Right renal cortex interstitium (tissue), 3 donors: ENCODE measurements at places on chromosomes 16 and 17. TPM values are rescaled to one million over a fixed set of nuclear protein-coding genes. Genes with fewer than 3 reads are reported as not detected.
A peak's percentile ranks its signal among the peaks of the same experiment; 100 is the strongest.

DNA sequence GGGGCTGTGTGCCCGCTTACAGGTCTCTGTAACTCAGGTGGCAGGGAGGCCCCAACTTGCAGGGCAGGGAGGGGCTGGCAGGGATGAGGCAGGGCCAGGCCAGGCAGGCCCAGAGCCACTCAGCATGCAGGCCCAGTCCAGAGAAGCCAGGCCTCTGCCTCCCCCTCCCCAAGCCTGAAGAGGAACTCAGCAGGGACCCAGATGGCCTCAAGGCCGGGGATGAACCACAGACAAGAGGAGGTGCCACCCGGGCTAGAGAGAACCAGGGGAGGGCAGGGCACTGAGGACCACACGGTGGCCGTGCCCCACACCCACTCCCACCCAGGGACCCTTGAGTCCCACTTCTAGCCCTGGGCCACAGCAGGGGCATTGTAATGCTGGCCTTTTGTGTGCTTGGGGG is 29.8 kb upstream of the EIF1 start:
- no peak for DNase-seq

DNA sequence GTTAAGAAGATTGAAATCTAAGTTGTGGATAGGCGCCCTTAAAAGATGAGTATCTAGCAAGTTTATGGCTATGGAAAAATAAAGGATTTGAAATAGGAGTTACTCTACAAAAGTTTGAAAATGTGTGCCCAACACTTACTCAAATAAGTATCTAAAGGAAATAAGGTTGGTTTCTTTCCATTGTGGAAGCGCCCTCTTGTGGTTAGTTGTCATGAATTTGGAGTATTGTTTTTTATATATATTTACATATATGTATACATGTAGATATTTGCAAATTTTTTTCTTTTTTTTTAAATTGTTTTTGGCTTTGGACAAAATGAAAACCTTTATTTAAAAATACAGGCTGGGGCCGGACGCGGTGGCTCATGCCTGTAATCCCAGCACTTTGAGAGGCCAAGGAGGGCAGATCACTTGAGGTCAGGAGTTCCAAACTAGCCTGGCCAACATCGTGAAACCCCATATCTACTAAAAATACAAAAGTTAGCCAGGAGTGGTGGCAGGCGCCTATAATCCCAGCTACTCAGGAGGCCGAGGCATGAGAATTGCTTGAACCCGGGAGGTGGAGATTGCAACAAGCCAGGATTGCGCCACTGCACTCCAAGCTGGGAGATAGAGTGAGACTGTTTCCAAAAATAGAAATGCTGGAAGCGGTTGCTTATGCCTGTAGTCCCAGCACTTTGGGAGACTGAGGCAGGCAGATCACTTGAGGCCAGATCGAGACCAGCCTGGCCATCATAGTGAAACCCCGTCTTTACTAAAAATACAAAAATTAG is 24.0 kb upstream of the VPS4A start:
- peak; percentile 60 for DNase-seq

- DNase-seq, result no peak
Observed at GRCh38 chr16:85902366-85903155, 3.6 kb downstream of the IRF8 start.

ANKRD40CL gene
- 0.21 TPM for polyA plus RNA-seq

CMTM1 gene
- polyA plus RNA-seq, result 5.4 TPM

ZG16 gene
- 0.06 TPM for polyA plus RNA-seq

- no peak for DNase-seq
Observed at GRCh38 chr17:48011405-48012150, 26.0 kb downstream of the COPZ2 start.

DNA sequence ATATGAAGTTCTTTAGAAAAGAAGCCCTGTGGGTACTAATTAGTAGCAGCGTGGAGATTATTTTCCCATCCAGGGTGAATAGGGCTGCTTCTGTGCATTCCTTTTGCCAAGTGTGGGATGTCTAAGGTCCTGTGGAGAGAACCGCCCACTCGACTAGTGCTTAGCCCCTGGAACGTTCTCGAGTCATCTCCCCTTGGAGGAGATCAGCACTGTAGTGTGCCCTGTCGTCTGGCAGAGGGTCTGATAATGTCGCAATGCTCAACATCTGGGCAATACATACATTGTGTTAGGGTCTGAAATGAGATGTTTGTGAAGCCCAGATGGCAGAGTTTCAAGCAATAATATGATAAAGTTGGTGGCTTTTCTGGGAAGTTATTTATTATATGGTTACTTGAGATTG is 64.8 kb downstream of the SPECC1 start:
- DNase-seq, result no peak

KRTAP4-1 gene
- not detected for polyA plus RNA-seq

- DNase-seq, result no peak
Observed at GRCh38 chr17:34740565-34741520, 161.5 kb downstream of the TMEM132E start.

- no peak for DNase-seq
Observed at GRCh38 chr17:326010-326621, 26.5 kb downstream of the RPH3AL start.

GRCh38 chr17:17381446-17382064 is 78.4 kb downstream of the NT5M start:
- no peak for DNase-seq

- DNase-seq, result no peak
Observed at GRCh38 chr16:30720694-30721093, 21.7 kb downstream of the SRCAP start.

DNA sequence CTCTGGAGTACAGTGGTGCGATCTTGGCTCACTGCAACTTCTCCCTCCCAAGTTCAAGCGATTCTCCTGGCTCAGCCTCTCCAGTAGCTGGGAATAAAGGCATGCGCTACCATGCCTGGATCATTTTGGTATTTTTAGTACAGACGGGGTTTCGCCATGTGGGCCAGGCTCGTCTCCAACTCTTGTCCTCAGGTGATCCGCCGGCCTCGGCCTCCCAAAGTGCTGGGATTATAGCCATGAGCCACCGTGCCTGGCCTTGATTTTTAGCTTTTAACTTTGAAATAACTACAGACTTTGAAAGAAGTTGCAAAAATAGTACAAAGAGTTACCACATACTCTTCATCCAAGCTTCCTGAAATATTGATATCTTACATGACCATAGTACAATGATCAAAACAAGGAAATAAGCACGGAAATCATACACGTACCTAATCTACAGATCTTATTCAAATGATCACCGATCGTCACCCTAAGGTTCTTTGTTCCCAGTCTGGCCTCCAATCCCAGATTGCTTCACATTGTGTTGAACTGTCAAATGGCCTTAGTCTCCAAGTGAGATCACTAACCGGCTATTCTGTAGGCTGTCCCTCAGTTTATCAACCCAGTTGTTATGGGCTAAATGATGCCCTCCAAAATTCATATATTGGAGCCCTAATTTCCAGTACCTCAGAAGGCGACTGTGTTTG is 18.4 kb downstream of the NPIPA1 start:
- no peak for DNase-seq

CACNG3 gene
- polyA plus RNA-seq, result not detected

KRTAP2-2 gene
- polyA plus RNA-seq, result not detected

DNA sequence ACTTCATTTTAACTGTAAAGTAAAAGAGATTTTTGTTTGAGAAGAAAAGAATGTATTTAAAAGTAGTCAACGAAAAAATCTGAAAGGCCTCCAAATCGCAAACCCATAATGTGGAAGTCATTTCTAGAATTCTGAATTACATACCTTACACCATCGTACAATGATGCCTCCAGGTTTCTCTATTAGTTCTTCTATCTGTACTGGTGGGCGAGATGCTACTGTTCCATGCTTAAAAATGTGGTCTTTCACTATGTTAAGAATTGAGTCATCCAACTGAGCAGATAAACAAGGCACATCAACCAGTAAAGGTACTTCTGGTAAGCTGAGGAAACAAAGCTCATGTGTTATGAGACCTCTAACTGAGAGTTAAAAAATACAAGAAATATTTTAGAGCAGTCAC is 28.5 kb downstream of the CRLF3 start:
- DNase-seq, result no peak

HIGD1B gene
- polyA plus RNA-seq, result 2.0 TPM

CIBAR2 gene
- 0.21 TPM for polyA plus RNA-seq

GRCh38 chr16:17301593-17302135 is 169.1 kb downstream of the XYLT1 start:
- DNase-seq, result no peak

FN3K gene
- polyA plus RNA-seq, result 24.8 TPM

- no peak for DNase-seq
Observed at GRCh38 chr17:56718515-56718914, 115.2 kb downstream of the C17orf67 start.

DNA sequence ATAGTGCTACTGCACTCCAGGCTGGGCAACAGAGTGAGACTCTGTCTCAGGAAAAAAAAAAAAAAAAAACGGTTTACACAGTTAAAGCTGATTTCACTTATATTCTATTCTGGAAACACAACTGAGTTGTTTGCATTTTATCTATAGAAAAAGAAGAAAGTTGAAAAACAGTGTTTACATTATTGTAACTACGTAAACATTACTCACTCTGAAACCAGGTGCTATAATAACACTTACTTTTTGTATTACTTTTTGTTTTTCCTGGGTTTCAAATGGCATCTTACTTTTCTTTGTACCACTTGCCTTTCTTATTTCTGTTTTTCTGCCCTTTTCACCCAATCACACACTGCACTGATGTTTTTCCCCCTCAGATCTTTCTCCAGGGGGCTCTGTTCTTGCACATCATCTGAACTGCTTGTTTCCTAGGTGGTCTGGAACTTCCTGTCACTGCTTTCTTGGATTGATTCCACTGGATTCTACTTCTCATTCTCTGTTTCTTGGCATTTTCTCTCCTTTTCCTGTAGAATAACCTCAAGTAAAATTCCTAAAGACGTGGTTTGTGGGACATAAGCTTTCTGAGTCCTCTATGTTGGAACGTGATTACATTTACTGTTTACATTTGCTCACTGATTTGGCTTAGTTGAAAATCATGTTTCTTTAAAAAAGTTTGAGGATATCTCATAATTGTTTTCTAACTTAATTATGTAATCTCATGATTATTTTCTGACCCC is 142.1 kb downstream of the HS3ST3B1 start:
- DNase-seq, result no peak

- DNase-seq, result no peak
Observed at GRCh38 chr17:55751720-55752250, 934 bp downstream of the PCTP start.

DNA sequence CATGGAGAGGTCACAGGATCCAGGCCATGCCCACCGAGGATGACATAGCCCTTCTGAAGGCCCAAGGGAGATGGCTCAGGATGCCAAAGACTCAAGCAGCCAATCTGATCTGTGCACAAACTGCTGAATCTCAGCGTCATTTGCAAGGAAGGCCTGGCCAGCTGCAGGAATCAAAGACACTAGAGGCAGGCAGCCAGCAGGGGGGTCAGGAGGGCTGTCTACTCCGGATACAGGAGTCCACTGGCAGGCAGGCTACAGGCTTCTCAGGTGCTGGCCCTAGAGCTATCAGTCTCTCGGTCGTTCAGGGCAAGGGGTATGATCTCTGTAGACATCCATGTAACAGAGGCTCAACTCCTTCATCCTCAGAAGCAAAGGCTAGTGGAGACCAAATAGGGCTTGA is 1735.3 kb downstream of the TP53TG3F start:
- no peak for DNase-seq

C16orf46 gene
- polyA plus RNA-seq, result 1.6 TPM

ACAP1 gene
- polyA plus RNA-seq, result 5.7 TPM

DNA sequence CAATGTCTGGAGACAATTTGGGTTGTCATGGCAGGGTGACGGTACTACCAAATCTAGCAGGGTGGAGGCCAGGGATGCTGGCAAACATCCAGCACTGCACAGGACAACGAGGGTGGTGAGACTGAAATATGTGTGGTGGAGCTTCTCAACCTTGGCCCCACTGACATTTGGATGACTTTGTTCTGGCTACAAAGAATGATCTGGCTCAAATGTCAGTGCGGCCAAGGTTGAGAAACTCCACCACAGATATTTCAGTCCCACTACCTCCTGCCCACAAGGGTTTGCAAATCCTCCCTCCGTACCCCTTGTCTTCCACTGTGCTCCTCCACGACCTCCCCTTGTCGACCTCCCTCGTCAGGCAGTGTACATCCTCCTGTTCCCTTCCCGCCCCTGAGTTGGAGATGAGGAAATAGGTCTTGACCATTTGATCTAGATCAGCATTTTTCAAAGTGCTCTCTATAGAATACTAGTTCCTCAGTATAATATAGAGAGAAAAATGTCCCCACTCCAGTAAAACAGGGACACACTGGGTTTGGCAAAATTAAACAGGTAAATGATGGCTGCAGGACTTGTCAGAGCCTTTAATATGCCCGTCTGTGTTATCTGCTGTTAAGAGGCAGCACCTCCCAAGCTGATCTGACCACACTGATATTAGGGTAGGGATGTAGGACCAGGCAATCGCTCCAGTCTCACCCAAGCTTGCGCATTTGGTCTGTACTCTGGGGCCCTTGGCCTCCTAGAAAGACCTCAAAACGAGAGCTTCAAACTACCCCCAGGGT is 6.8 kb downstream of the OSGIN1 start:
- DNase-seq, result no peak

CNP gene
- polyA plus RNA-seq, result 62.3 TPM

- no peak for DNase-seq
Observed at GRCh38 chr17:66830451-66830850, 4.5 kb upstream of the CACNG5 start.

DNA sequence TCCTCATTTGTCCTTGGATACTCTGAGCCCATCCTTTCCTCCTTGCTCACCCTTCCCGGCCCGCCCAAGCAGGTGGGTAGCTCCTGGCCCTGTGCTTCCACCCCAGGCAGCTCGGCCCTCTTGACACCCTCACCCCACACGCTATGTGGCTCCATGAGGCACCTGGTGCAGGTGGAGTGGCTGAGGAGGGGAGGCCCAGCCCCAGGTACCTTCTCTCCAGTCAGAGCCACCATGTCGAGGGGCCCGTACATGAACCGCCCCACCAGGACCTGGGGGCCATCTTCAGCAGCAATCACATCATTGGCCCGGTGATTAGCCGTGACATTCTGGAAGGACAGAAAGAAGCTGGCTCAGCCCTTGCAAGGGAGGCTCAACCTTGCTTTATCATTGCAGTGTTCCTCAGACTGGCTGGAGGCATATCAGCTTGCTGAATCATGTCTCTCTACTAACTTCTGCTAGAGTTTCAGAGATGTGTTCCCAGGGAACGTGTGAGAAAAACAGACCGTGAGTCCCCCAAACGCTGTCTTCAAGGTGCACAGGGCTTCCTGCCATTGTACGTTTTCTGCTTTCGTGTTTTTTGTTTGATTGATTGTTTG is 20.3 kb downstream of the PIMREG start:
- DNase-seq, result no peak

CYGB gene
- 13.4 TPM for polyA plus RNA-seq

QPRT gene
- polyA plus RNA-seq, result 115 TPM

- no peak for DNase-seq
Observed at GRCh38 chr17:8173871-8174322, 2.3 kb downstream of the TMEM107 start.

FBXW10B gene
- 0.89 TPM for polyA plus RNA-seq

SYCE1L gene
- polyA plus RNA-seq, result 2.9 TPM

DUSP14 gene
- 14.7 TPM for polyA plus RNA-seq

- DNase-seq, result no peak
Observed at GRCh38 chr17:43418441-43419374, 19.9 kb downstream of the ARL4D start.
